Kidney glomerular epithelial cell (primary cell): ENCODE measurements at places on chromosomes 2 and 18.

DNA sequence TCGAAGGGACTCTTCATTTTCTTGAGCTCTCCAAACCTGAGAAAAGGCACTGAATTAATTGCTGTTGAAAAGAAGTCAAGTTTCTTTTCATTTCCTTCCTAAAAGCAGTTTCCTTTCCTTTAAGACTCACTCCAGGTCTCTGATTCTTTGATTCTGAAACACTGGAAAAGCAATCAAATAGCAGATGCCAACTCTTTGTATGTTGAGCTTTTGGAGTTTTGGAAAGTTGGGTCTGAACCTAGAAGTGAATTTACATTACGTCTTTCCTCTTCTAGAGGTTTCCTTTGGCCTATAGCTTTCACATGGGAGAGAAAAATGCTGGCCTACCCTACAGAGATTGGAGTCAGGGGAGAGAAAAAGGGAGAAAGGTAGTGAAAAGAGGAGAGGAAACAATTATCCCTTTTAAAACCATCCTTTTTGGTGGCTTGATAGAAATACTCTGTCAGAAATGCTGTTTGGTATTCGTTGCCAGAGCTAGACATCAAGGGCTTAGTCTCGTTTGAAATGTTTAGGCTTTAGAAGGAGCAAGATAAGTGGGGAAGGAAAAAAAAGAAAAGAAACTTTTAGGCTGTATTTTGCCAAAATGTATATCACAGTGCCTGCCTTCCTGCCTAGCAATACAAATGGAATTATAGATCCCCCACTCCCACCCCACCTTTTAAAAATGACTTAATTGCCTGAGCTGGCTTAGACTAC, 187.7 kb downstream of the PRPF40A start:
- DNase-seq: no peak

GRCh38 chr2:187986390-187987105, 305.1 kb upstream of the GULP1 start:
- DNase-seq: no peak

- DNase-seq: no peak
These were observed 2.7 kb upstream of the SIX2 start for GRCh38 chr2:45011621-45012602.

- DNase-seq: no peak
These were observed 1.7 kb upstream of the ZNF532 start for GRCh38 chr18:58862851-58863538.

GRCh38 chr18:7604361-7604760, 37.2 kb downstream of the PTPRM start:
- no peak for DNase-seq

- peak; percentile 9 for DNase-seq
These were observed 159.4 kb downstream of the DIS3L2 start for GRCh38 chr2:232120911-232121310.

- DNase-seq: no peak
These were observed 19.8 kb upstream of the TCF4 start for GRCh38 chr18:55607773-55608172.

- DNase-seq: no peak
These were observed 5.1 kb downstream of the CEP68 start for GRCh38 chr2:65061146-65061909.

DNA sequence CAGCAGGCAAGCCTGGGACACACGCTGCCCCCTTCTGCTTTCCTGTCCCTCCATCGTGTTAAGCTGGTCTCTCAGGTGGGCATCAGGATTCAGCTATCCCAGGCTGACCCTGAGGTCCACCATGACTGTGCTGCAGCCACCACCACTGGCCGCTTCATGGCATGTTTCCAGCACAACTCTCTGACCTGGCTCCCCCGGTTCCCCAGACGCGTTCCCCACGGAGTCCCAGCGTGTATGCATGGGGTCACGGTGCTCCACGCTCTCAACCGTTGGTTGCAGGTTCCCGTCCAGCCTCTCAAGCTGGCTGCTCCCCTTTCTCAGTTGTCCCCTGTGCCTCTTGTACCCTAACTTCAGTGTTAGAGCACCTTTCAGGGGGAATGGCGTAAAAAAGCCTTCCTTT, 20.3 kb downstream of the HPCAL1 start:
- no peak for DNase-seq

DNA sequence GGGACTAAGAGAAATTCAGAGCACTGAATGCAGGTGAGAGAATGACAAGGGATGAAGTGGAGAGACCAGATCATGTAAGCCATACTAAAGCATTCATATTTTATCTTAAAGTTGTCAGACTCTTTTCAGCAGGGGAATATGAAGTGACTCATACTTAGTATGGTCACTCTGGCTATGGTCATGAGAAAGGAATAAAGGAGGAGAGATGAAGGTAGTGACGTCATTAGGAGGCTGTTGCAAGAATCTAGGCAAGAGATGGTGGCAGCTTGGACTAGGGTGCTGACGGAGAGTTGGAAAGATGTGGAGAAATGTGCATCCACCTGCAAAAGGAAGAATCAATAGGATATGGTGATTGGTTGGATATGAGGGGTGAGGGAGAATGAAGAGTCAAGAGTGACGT, 203.2 kb upstream of the ACVR2A start:
- no peak for DNase-seq

DNA sequence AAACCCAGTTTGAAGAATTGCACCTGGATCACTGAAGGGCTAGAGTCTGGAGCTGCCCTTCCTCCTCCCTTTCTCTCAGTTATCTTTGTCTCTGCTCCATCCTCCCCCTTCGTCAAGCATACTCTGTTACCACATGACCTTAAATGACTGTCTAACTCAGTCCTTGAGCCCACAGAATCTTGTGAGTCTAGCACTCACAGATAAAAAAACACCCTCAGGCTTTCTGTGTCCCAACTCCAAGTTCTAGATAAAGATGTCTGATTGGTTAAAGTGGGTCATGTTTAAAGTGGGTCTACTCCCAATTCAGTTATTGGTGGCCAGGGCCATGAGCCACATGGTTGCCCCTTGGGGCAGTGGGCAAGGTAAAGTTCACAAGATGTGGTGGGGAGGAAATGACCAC, 53.5 kb upstream of the CYP1B1 start:
- DNase-seq: no peak

DNA sequence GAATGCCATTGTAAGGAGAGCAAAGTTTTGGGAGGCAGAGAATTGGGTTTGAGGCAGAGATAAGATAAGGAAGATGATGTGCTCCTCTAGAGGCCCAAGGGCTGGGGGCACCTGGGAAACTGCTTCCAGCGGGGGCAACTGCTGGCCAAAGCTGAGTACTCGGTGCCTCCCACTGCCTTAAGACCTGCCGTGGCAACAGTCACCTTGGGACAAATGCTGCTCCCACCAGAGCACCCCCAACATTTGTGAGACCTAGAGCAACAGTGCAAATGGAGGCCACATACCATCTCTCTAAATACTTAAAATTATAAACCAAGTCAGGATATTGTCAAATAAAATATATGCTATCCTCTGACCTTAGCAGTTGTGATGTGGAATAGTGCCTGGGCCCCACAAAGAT, 127.1 kb downstream of the CAPN13 start:
- DNase-seq: no peak

- DNase-seq: no peak
These were observed 96.4 kb upstream of the ST6GAL2 start for GRCh38 chr2:106982350-106982749.

DNA sequence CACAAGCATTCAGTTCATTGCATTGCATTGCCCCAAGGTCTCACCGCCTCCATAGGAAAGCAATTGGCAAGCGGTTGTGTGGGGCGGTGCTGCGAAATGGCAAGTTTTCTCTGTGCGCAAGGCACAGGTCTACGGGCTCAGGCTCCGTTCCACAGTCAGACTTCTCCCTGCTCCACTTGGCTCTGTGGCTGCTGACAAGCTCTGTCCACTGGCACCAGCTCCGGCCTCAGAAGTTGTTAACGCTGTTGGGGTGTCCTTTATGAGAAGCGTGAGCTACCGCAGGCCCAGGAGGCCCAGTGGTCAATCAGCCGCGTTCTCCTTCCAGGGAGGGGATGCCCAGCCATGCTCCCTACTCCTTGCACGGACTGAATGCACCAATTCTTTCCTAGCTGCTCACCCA, 87.0 kb upstream of the GATA6 start:
- DNase-seq: no peak

GRCh38 chr2:20917719-20918572, 95.0 kb upstream of the LDAH start:
- no peak for DNase-seq

DNA sequence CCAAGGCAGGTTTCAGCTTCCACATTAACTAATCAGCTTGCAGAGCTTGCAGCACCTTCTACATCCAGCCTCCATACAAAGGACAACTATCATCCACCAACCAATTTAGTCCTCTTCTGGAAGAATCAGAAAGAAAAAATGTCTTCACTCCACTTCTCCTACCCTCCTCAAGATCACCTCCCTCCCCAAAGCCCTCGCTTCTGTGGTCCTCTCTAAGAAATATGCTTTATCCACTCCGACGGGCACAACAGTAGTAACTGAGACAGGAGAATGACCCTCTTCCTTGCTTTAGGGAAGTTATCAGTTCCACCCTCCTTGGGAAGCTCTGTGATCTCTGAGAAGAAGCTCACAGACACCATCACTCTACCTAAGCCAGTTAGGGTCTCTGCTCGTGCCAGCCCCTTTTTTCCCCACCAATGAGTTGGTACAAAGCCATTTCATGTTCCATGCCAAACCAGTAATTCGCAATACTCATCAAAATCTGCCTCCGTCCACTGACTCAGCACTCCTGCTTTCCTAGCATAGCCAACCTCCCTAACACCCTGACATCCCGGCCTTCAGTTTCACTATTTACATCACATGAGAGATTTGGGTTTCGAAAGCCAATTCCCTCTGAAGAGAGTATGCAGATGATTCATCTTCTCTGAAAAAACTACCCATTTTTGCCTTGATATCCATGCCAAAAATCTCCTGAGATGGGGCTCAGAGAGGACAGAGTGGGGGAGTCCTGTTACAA, 114.1 kb upstream of the PKDCC start:
- DNase-seq: peak; percentile 60

GRCh38 chr18:47627030-47627429, 303.4 kb downstream of the SMAD2 start:
- DNase-seq: no peak

DNA sequence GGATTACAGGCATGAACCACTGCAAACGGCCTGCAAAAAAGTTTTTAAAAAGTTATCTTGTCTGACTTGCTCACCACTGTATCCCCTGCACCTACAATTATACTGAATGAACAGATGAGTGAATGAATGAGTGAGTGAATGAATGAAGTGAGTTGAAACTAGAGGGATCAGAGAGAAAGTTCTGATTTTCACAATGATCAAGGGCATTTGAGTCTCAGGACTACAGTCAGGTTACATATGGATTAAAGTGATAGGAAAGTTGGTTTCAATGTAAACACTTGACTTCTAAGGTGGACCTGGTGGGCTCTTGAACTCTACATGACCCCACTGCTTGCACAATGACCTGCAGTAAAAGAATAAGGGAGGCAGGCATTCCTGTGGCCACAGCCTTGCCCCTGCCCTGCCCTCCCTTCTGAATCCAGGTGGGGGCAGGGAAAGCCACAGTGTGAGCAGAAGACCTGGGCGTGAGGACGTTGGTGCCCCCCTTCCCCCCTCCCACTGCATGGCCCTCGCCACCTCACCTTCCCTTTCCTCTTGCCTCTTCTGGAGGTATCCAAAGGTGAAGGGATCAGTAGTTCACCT, 10.7 kb downstream of the C2orf80 start:
- no peak for DNase-seq

GRCh38 chr2:127679680-127680361, 4.5 kb upstream of the LIMS2 start:
- DNase-seq: no peak

DNA sequence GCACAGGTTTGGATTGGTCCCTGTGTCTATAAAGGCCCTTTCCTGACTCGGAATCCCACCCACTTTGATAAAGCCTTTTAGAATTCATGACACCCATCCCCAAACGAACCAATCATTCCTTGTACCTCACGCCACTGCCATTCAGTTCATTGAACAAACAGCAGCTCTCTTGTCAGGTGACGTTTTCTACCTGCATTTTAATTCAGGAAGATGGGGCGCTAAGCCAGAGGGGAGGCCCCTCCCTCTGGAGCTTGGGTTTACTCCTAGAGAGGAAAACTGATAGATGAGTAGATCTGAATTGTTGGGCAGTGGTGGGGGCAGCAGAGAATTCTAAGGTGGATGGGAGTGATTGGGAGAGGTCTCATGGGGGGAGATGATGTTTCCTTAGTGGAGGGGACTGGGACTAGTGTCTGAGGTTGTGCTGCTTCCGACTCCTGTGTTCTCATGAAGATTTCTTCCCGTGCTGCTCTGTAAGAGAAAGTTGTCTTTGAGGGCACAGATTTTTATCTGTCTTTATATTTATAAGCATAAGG, 9.6 kb downstream of the RRM2 start:
- no peak for DNase-seq

DNA sequence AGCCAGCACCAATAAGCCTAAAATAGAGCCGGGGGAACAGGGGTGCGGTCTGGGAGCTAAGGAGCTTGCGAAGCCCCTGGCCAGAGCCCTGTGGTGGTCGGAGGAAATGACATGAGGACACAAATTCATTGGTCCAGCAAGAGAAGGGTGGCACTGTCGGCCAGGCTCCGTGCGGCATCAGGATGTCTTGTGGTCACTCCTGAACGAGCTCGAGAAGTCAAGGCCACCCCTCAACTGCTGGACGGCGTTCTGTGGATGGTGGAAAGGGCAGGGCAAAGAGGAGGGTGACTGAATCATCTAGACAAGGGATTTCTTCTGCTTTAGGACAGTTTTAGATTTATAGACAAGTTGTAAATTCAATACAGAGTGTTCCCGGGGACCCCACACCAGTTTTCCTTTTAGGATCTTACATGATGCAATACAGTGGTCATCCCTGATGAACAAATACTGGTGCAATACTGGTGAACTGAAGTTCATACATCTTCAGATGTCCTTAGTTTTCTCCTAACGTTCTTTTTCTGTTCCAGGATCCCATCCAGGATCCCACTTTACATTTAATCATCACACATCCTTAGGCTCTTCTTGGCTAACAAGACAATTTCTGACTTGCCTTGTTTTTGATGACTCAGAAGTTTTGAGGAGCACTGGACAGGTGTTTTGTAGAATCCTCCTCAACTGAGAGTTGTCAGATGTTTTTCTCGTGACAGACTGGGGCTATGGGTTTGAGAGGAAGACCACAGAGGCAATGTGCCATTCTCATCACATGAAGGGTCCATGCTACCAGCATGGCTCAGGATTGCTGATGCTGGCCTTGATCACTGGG, 13.2 kb downstream of the EDAR start:
- no peak for DNase-seq

DNA sequence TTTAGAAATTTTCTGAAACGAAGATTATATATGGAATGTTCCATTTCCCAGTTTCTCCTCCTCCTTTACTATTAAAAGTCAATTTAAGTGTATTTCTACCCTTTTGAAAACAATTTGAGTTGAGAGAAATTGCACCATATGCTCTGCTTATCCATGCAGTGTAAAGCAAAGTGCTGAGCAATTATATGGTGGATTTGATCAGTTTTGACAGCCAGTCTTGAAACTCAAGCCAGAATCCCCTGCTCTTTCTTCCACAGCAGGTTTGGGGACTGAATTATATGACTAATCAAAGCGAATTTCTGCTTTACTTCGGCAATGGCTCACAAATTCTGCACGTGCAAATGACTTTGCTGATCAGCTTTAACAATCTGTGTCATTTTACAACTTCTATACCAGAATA, 1183.6 kb downstream of the LRP1B start:
- DNase-seq: no peak
